ENCODE measurements at places on chromosomes 1 and 21.

- no peak for DNase-seq
These were observed 10.3 kb upstream of the S100A7 start for GRCh38 chr1:153470707-153471106.

DNA sequence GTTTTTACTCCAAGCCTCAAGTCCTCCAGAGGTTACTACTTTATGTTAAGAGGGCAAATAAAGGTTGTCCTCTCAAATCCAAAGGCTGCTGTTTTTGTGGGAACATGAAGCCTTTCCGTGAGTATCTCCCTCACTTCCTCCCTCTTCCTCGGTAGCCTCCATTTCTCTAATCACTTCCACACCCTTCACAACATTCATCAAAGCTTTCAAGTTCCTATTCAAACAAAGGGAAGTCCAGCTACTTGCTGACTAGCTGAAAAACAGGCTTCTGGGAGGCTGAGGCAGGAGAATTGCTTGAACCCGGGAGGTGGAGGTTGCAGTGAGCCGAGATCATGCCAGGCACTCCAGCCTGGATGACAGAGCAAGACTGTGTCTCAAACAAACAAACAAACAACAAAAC lies 6.6 kb upstream of the CD48 start:
- no peak for DNase-seq

GRCh38 chr1:30657131-30658013 lies 66.0 kb downstream of the MATN1 start:
- DNase-seq: no peak

DNA sequence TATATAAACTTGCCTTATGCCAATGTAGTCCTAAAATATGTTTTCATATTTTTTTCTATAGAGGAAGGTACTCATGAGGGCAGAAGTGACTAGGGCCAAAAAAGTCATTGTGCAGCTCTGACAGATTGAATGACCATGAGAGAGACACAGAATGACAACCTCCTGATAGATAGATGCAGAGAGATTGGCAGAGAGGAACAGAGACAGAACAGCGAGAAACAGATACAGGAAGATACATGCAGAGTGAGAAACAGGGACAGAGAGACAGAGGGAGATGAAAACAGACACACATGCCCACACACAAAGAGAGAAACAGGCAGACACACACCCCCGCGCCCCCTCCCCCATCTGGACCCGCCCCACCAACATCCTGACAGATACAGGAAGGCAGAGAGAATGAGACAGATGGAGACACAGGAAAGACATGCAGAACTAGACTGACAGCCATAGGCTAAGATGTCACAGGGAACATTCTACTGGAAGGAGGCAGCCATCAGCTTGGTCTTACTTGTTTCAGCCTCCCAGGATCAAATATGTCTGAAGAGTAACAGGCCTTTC lies 211.1 kb downstream of the ST6GALNAC3 start:
- DNase-seq: no peak

Measured in stimulated activated CD4-positive, alpha-beta T cell treated with anti-CD3 and anti-CD28 coated beads, TNF-alpha, amount 100 ng/mL, for 48 hours (primary cell).